ENCODE measurements at places on chromosomes 5 and 9.

GRCh38 chr5:38923661-38924451, 78.0 kb downstream of the OSMR start:
- DNase-seq: no peak

DNA sequence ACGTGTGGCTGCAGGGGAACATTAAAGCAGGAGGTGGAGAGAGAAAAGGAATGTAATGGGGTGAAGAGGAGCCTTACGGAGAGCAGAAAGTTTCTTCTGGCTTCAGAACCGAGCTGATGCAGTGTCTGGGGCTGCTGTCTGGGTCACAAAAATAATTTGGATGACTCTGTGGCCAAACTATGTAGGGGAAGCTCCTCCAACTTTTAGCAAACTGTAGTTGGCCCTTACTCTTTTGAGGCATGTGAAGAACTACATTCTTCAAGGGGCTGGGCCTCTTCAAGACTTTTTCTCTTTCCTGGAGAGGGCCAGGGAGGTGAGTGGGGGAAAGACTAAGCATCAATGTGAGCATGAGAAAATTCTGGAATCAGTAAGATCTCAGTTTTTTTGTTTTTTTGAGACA, 31.9 kb upstream of the SPARC start:
- DNase-seq: peak; percentile 67

- DNase-seq: no peak
Measured at GRCh38 chr9:80326105-80326504, 754.3 kb downstream of the TLE4 start.

DNA sequence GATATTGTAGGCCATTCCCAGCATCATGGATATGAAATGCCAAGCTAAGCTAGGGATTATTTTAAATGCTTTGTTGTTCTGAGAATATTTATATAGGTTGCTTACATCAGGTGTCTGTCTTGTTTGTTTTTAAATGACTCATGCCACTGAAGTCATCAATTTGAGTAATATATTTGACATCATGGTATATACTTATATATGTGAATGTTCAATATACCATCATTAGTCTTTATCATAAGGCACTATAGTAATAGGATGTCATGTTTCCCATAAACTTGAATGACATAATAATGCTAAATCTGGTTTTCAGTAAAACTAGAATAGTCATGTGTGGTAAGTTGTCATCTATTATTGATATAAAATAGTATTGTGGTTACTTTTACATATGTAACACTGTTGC, 13.1 kb downstream of the C9orf85 start:
- no peak for DNase-seq

DNA sequence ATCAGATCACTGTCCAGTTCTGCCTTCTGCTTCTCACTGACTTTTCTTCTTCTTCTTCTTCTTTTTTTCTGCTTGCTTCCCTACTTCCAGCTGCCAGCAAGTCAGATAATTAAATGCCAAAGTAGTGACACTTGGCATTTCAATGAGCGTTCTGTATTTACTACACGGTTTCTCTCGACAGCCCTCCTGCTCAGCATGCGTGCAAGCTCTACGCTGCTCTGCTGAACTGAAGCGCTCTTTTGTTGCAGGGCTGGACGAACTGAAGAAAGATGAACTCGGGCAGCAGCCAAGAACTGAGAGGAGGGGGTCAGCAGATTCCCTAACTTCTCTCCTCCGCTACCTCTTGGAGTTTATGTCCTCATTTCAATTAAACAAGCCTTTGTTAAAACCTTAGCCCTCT, 319.1 kb downstream of the GLIS3 start:
- no peak for DNase-seq

DNA sequence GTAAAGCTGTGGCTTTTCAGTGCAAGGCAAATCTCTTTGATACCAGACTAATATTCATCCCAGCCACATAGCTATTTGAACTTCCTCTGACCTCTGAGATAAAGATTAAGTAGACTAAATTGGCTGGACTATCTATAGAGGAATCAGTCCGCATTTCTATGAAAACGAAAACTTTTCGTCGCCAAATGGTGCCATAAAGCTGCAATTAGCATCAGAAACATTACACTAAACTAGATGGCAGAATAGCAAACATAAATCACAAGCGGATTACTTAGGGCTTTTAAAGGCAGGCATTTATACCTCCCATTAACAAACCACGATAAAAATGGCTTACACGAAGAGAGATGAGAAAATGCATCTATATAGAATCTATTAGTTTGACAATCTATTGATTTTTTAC, 1009.7 kb upstream of the CDH6 start:
- DNase-seq: no peak

- DNase-seq: no peak
Measured at GRCh38 chr5:6868171-6868570, 154.9 kb downstream of the TENT4A start.

DNA sequence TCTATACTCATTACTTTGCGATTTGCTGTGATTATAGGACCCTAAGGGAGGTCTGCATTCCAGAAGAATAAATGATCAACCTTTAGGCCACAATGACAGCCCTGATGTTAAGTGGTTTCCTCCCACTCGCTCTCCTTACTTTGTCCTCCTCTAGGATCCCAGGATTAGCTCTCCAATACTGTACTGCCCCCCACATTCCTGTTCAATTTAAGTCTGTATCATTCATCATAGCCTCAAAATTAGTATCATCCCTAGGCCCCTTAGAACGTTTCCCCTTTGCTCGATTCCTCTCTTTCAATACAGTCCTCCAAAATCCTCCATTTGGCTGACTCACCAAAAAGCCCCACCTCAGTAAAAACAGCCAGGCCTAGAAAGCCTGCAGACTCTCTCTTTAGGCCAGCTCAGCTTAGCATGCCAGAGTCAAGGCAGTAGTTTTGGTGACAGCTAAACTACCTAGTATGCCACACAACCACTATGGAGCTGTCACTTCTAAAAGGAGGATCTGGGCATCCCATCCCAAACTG, 24.4 kb downstream of the RNF145 start:
- DNase-seq: peak; percentile 96

- DNase-seq: no peak
Measured at GRCh38 chr5:91632871-91633270, 249.8 kb upstream of the ARRDC3 start.

GRCh38 chr9:86672301-86672700, 275.0 kb downstream of the GAS1 start:
- DNase-seq: no peak

DNA sequence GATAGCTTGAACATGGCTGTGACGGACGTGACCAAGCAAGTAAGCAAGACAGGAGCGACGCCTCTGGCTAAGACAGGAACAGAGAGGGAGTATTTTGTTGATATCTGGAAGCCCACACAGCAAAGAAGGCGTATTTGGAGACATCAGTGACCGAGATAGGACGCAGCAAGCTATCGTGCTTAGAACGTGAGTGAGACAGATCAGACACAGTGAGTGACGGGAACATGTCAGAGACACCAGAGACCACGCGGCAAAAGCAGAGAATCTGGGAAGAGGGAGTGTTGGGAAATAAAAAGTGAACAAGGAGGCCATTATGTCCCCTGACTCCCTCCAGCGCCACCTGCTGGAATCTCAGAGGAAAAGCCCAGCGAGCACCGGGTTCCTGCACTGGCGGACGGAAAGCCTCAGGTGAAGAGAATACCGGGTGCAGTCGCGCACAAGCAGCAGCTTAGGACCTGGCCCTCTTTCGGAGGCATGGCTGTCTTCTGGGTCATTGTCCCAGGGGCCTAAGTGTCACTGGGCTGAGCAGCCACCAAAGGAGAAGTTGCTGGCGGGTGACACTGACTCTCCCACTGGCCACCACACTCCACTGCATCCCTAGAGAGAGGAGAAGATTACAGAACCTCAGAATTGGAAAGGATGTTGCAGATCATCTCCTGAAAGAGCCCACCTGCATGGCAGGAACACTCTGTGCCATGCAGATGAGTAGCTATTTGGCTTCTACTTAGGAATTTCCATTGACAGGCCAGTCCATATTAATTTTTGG, 99.1 kb downstream of the FBXO38 start:
- peak; percentile 44 for DNase-seq

DNA sequence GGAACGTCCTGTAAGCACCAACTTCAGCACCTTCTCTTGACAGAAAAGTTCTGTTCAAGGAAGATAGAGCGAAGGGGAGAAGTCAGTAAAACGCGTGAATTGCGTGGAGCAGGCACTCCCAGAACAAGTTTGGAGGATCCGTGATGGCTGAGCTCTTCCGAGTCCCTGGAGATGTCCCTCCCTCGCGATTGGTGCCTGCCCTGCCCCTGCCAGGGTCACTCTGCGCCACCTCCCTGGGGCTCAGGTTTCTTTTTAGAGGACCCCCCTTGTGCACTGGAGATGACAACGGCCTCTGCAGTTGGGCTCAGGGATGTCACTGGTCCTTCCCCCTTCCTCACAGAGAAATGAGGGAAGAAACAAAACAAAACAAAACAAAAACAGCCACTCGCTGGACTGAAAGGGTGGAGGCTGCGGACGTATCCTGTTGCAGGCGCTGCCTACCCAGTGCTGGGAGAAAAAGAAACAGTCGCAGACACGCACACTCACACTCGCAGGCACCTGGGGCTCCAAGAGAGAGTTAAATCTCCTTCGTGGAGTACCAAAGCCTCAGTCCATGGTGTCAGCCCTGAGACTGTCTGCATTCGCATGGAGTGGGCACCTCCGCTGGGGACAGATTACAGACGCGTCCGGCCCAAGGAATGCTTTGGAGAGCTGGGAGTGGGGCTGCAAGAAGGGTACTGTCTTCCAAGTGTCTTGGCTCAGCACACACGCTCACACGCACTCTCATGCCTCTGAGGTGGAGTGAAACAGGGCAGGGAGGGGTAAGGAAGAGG, 512.7 kb downstream of the SLCO4C1 start:
- DNase-seq: no peak

- peak; percentile 29 for DNase-seq
Measured at GRCh38 chr9:79555474-79556089, 16.2 kb upstream of the TLE4 start.

DNA sequence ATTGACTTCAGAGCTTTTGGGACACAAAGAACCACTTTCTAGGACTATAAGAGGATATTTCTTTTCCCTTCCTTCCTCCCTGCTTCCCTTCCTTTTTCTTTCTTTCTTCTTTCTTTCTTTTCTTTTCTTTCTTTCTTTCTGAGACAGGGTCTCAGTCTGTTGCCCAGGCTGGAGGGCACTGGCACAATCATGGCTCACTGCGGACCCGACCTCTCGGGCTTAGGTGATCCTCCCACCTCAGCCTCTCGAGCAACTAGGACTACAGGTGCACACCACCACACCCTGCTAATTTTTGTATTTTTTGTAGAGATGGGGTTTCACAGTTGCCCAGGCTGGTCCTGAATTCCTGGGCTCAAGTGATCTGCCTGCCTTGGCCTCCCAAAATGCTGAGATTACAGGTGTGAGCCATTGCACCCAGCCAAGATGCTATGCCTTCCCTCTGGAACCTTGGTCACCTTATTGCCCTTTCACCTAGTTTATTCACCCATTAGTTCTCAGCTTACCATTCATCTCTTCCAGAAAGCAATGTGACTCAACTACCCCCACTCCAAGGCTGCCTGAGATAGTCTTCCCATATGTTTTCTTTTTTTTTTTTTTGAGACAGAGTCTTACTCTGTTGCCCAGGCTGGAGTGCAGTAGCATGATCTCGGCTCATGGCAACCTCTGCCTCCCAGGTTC, 10.1 kb downstream of the PLIN2 start:
- no peak for DNase-seq

DNA sequence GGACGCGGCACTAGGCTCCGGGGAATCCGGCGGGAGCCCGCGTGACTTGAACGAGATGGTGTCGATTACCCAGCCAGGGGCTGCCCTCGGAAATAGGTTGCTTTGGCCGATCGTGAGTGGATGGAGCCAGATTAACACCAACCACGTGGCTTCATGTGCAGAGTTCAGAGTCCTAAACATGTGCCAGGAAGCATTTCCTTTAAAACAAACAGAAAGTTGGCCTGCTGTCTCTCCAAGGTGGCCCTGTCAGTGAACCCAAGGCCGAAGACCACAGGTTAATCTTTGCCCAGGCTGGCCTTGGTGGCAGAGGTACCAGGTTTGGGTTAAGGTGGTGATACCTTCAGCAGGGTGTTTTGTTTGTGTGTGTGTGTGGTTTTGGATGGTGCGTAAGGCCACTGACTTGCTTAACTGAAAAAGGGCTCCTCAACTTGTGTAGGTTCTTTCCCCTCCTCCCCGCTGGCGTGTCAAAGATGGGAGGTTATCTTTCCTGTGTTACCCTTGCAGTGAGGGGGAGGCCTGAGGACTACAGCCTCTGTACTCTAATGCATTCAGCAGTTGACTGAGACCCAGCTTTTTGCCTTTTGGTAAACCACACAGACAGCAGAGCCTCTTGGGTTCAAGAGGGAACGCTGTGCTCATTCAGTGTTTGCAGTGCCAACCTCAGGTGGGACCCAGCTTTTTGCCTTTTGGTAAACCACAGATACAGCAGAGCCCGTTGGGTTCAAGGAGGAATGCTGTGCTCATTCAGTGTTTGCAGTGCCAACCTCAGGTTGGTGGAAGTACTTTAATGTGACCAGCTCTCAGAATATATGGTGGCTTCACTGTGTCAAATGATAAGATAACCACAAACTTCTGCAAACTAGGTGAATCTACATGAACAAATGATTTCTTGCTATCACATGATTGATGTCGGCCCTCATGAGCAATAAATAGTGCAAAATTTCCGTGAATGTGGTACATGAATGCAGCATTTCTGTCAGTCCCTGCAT, 1.4 kb downstream of the IQGAP2 start:
- DNase-seq: no peak

DNA sequence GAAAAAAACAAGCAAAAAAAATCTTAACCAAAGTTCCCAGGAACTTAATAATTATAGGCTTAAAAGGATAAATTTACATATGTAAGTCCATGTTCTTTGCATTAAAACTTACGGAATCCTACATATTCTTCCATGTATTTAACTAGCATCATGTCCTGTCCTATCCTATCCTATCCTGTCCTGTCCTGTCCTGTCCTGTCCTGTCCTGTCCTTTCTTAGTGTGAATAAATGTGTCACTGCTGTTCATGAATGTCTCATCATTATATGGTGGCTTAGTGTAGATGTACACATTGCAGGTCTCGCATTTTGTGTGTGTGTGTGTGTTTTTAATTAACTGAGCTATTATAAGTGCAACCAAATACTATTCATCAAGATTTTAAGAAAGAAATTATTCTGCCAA, 90.0 kb downstream of the TMEM167A start:
- no peak for DNase-seq

DNA sequence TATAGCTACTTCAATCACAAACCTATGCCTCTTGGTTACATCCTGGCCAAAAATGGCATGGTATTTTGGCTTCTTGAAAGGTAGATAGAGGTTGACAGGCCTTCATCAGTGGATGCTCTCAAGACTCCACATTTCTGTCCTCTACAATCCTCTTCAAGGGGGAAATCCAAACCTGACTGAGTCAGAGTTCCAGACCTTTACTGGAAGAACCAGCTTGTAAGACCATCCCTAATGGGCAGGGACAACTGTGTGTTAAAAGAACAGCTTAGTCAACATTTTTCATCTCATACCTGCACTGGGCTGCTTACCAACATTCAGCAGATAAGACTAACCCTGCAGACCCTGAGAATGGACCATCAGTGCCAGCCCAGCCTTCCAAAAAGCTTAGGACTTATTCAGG, 155.7 kb downstream of the CDK5RAP2 start:
- DNase-seq: no peak

GRCh38 chr5:2017540-2018389, 135.0 kb upstream of the IRX4 start:
- DNase-seq: no peak

All from EL (cell line).